ENCODE measurements at places on chromosomes 13 and 19. TPM values are rescaled to one million over a fixed set of nuclear protein-coding genes. Genes with fewer than 3 reads are reported as not detected.

The CGB3 gene
- total RNA-seq = not detected

The SULT2A1 gene
- not detected for total RNA-seq

The FGF21 gene
- not detected for total RNA-seq

The PNKP gene
- 78.9 TPM for total RNA-seq

The ZNF728 gene
- total RNA-seq = not detected

The FXYD3 gene
- total RNA-seq = not detected

The TIMM44 gene
- total RNA-seq = 136 TPM

The TMEM86B gene
- total RNA-seq = 7.9 TPM

The NPAS1 gene
- total RNA-seq = 0.52 TPM

The PTPRS gene
- total RNA-seq = 3.5 TPM

The ZNF865 gene
- 10.7 TPM for total RNA-seq

The ZNF99 gene
- not detected for total RNA-seq

The PIBF1 gene
- total RNA-seq = 20.0 TPM

The ZNF729 gene
- total RNA-seq = not detected

The B3GNT8 gene
- 0.10 TPM for total RNA-seq

The UBL5 gene
- total RNA-seq = 344 TPM

The CLIP3 gene
- 0.60 TPM for total RNA-seq

The CD37 gene
- total RNA-seq = 110 TPM

The CEACAM20 gene
- total RNA-seq = not detected

The IGLON5 gene
- total RNA-seq = 0.18 TPM

The CCDC70 gene
- total RNA-seq = 0.19 TPM

The OR10H1 gene
- not detected for total RNA-seq

The POU4F1 gene
- 0.08 TPM for total RNA-seq

The LHB gene
- total RNA-seq = not detected

The ZNF805 gene
- 9.7 TPM for total RNA-seq

The ERFL gene
- 1.2 TPM for total RNA-seq

The POGLUT2 gene
- total RNA-seq = 7.2 TPM

The SIGLEC7 gene
- total RNA-seq = not detected

The FREM2 gene
- total RNA-seq = not detected

The MRPS31 gene
- 40.9 TPM for total RNA-seq

The LAIR1 gene
- total RNA-seq = 9.0 TPM

The TPT1 gene
- 3,217 TPM for total RNA-seq

The SULT2B1 gene
- not detected for total RNA-seq

The ZNF835 gene
- 5.0 TPM for total RNA-seq

The CYP2A7 gene
- not detected for total RNA-seq

The BEST2 gene
- not detected for total RNA-seq

The KASH5 gene
- 1.1 TPM for total RNA-seq

The ARMC6 gene
- total RNA-seq = 54.0 TPM

The LSR gene
- 40.6 TPM for total RNA-seq

The LILRB1 gene
- total RNA-seq = 0.72 TPM

The SHD gene
- total RNA-seq = not detected

The GPR18 gene
- 16.9 TPM for total RNA-seq

The C19orf38 gene
- total RNA-seq = 2.0 TPM

The PRTN3 gene
- total RNA-seq = not detected

The CGB5 gene
- total RNA-seq = not detected

The URAD gene
- total RNA-seq = not detected

The ZNF460 gene
- total RNA-seq = 40.5 TPM

The ZNF568 gene
- 9.5 TPM for total RNA-seq

The CCNA1 gene
- total RNA-seq = not detected

The AKAP11 gene
- total RNA-seq = 38.0 TPM

The RBM42 gene
- total RNA-seq = 99.1 TPM

The ZNF227 gene
- total RNA-seq = 24.5 TPM
